ENCODE measurements at places on chromosomes 1 and 21.

DNA sequence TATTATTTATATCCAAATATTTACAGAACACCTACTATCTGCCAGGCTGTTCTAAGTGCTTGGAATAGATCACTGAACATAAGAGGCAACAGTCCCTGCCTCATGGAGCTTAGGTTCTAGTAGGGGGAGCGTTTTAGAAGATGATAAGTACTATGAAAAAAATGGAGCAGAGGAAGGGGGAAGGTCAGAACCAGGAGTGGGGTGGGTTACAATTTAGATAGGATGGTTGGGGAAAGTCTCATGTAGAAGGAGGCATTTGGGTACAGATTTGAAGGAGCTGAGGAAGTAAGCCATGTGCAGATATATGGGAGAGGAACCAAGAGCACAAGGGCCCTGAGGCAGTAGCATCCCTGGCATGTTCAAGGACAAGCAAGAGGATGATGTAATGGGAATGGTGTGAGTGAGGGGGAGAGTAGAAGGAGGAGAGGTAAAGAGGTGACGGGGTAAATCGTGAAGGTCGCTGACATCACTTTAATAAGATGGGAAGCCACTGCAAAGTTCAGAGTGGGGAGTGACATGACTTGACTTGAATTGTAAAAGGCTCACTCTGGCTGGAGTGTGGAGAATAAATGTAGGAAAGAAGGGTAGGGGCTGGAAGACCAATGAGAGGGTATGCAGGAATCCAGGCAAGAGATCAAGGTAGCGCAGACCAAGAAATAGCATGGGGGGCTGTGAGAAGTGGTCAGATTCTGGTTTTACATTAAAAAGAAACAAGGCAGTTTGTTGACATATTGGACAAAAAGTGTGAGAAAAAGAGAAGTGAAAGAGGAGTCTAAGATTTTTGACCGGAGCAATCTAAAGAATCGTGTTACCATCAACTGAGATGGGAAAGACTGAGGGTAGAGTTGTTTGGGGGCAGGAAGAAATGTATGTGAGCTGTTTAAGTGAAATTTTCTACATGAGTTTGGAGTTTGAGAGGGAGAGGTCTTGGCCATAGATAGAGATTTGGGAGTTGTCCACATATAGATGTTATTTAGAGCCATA lies 92.6 kb downstream of the LPAR3 start:
- no peaks in the 10 kb centered on the region for H3K27me3 ChIP-seq
- H3K4me1 ChIP-seq = no peaks in the 10 kb centered on the region
- H3K36me3 ChIP-seq = no peaks in the 10 kb centered on the region
- no peak for DNase-seq

DNA sequence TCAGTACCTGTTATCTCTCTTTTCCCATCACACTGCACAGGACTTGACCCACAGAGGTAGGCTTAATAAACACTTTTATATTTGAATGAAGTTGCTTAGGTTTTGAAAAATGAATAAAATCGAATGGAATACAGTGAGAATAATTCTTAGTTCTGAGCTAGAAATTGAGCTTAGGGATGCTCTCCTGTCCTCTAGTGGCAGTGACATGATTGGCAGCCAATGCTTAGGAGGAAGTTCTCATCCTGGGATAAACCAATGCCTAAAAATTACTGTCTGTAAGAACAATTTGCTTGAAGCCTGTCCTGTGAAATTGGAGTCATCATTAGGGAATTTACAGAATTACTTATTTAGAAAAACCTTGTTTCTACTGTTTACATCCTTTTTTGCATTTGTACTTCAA lies 21.3 kb upstream of the CYP4X1 start:
- H3K27me3 ChIP-seq = no peaks in the 10 kb centered on the region
- H3K36me3 ChIP-seq = no peaks in the 10 kb centered on the region
- H3K4me3 ChIP-seq = no peak overlapping the region
- H3K4me1 ChIP-seq = no peaks in the 10 kb centered on the region
- no peak for DNase-seq

- no peaks in the 10 kb centered on the region for H3K27me3 ChIP-seq
- DNase-seq = no peak
Observed at GRCh38 chr21:35154788-35155187, 105.7 kb upstream of the RUNX1 start.

- H3K4me1 ChIP-seq = no peaks in the 10 kb centered on the region
- H3K27ac ChIP-seq = no peak overlapping the region
- H3K4me3 ChIP-seq = no peak overlapping the region
- no peaks in the 10 kb centered on the region for H3K36me3 ChIP-seq
- H3K27me3 ChIP-seq = no peaks in the 10 kb centered on the region
Observed at GRCh38 chr1:228684607-228685006, 50.7 kb upstream of the RHOU start.

DNA sequence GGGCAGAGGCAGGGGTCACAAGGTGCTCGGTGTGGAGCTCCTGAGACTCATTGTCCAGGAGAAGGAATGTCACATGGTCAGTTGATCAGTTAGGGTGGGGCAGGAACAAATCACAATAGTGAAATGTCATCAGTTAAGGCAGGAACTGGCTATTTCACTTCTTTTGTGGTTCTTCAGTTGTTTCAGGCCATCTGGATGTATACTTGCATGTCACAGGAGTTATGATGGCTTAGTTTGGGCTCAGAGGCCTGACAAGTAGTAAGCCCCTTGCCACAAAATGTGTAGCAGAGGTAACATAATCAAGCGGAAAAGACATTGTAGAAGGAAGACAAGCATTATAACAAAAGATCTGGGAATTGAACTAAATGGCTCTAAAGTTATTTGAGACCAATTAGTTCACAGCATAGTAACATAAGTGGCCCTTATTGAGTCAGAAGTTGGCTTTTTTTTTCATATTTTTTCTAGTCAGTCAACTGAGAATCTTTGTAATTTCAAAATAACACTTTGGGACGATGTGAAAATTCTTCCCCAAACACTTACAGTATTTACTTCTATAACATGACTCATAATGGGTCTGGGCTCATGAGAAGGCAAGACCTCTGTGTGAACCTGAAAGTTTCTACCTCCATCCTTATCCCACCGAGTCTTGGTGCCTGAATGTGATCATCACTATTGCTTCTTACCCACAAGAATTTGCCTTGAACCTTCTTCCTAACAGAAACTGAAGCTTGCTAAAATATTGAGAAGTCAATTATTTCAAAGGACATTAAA lies 137.0 kb upstream of the DPT start:
- no peak for DNase-seq
- no peaks in the 10 kb centered on the region for H3K36me3 ChIP-seq
- no peaks in the 10 kb centered on the region for H3K4me1 ChIP-seq
- no peak overlapping the region for H3K27ac ChIP-seq
- H3K27me3 ChIP-seq = no peaks in the 10 kb centered on the region

DNA sequence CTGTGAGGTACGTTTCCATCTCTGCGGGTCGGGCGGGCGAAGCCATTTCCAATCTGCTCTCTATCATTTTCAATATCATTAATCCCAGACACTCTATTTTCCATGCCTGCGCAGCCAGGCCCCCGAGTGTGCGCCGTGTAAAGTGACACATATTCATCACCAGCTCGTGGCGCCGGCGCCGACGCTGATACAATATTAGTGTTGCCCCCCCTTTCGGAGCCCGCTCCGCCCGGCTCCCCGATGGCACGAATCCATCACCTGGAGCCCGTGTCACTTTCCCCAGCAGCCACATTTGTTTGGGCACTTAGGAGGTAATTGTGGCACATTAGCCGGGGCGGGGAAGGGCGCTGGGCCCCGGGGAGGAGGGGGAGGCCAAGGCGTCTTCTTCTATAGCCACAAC lies 33.7 kb upstream of the DMBX1 start:
- H3K4me3 ChIP-seq = no peak overlapping the region
- DNase-seq = no peak
- H3K27ac ChIP-seq = no peak overlapping the region
- H3K27me3 ChIP-seq = no peaks in the 10 kb centered on the region

DNA sequence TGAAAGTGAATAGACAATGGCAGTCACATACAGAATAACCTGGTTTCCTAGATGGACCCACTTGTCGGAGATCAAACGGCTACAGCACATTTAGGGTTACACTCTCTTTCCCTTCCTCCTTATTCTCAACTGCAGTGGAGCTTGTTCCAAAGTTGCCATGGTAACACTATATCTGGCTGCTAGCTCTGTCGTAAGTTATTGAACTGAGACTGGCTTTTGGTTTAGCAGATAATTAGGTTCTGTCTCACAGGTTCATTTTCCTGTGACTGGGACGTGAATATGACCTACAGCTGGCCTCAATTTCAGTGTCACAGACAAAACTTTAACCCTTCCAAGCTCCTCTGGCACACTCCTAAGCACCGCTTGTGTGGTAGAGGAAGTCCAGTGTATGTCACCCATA lies 875.8 kb downstream of the USP25 start:
- H3K27ac ChIP-seq = no peak overlapping the region
- H3K36me3 ChIP-seq = no peaks in the 10 kb centered on the region
- no peak for DNase-seq
- H3K27me3 ChIP-seq = no peaks in the 10 kb centered on the region
- H3K4me3 ChIP-seq = no peak overlapping the region

DNA sequence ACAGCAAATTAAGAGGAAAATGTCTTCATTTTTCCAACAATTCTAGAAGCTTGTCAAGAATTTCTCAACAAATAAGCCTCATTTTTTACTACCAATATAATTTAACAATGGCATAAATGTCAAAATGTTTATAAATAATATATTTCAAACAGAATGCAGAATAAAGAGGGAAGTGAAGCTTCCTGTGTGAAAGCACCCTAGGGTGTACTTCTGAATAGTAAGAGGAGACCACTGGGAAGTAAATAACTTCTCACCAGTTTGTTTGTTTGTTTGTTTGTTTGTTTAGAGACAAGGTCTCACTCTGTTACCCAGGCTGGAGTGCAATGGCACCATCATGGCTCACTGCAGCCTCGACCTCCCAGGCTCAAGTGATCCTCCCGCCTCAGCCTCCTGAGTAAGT lies 244.3 kb downstream of the SLC45A1 start:
- H3K36me3 ChIP-seq = no peaks in the 10 kb centered on the region
- H3K27ac ChIP-seq = no peak overlapping the region
- H3K4me3 ChIP-seq = no peak overlapping the region
- DNase-seq = no peak
- no peaks in the 10 kb centered on the region for H3K27me3 ChIP-seq
- no peaks in the 10 kb centered on the region for H3K4me1 ChIP-seq

GRCh38 chr1:169105434-169106094 lies 926 bp upstream of the ATP1B1 start:
- H3K27me3 ChIP-seq = no peaks in the 10 kb centered on the region
- peak overlapping the region; percentile 70 for H3K4me3 ChIP-seq
- H3K4me1 ChIP-seq = peaks cover 27% of the 10 kb centered on the region
- H3K27ac ChIP-seq = no peak overlapping the region
- no peaks in the 10 kb centered on the region for H3K36me3 ChIP-seq

DNA sequence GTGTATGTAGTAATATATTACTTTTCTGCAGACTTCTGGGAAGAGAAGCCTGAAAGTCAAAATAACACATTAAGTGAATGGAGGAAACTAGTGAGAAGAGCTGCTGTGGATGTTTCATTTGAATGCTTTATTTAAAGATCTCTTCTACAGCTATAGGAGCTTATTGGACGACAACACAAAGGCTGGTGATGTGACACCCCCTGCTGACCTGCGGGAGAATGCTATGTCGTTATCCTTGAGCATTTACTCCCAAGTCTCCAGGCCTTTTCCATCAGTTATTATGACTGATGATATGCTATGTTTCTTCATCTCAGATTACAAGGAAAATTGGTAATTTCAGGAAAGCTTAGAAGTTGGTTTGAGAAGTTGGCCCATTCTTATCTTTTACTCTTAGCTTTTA lies 22.3 kb upstream of the PLA2G4A start:
- H3K36me3 ChIP-seq = no peaks in the 10 kb centered on the region
- H3K4me1 ChIP-seq = no peaks in the 10 kb centered on the region
- no peaks in the 10 kb centered on the region for H3K27me3 ChIP-seq
- no peak for DNase-seq
- H3K27ac ChIP-seq = no peak overlapping the region

- H3K27ac ChIP-seq = no peak overlapping the region
- no peak for DNase-seq
- no peaks in the 10 kb centered on the region for H3K27me3 ChIP-seq
- H3K4me3 ChIP-seq = no peak overlapping the region
- H3K4me1 ChIP-seq = no peaks in the 10 kb centered on the region
- H3K36me3 ChIP-seq = no peaks in the 10 kb centered on the region
Observed at GRCh38 chr1:55623311-55623710, 408.1 kb upstream of the USP24 start.

- no peaks in the 10 kb centered on the region for H3K4me1 ChIP-seq
- no peak overlapping the region for H3K27ac ChIP-seq
- H3K4me3 ChIP-seq = no peak overlapping the region
- DNase-seq = no peak
- no peaks in the 10 kb centered on the region for H3K36me3 ChIP-seq
Observed at GRCh38 chr1:21630571-21631343, 38.4 kb downstream of the RAP1GAP start.

DNA sequence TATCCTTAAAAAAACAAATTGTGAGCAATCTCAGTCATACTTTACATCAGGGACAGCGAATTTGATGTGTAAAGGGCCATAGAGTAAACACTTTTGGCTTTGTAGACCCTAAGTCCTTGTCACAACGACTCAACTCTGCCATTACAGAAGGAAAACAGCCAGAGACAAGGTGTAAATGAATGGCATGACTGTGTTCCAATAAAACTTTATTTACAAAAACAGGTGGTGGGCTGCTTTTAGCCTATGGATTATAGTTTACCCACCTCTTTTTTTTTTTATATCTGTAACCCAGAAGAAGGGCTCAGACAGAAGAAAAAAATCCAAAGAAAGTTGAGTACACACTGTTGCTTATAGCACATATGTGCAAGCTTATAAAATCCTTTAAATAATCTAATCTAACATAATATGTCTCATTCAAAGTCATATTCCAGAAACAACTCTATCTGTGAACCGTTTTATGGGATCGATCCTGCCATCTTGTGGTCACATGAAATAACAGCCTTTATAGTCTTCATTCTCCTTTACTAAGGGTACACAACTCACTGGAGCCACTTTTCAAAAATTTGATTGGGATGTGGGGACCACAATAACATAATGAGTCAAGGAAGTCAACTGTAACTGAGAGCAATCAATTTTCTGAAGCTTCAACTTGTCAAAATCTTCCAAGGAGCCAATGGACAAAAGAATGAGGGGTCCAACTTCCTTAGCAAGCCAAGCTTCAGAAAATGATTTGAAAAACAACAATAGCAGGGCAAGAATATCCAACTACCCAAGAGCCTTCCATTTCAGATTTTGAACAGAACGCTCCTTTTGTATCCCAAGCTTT lies 142.2 kb upstream of the KRTAP19-8 start:
- H3K36me3 ChIP-seq = no peaks in the 10 kb centered on the region
- H3K4me3 ChIP-seq = peak overlapping the region; percentile 6
- DNase-seq = no peak
- no peaks in the 10 kb centered on the region for H3K27me3 ChIP-seq
- H3K27ac ChIP-seq = peak overlapping the region; percentile 56
- peaks cover 91% of the 10 kb centered on the region for H3K4me1 ChIP-seq

DNA sequence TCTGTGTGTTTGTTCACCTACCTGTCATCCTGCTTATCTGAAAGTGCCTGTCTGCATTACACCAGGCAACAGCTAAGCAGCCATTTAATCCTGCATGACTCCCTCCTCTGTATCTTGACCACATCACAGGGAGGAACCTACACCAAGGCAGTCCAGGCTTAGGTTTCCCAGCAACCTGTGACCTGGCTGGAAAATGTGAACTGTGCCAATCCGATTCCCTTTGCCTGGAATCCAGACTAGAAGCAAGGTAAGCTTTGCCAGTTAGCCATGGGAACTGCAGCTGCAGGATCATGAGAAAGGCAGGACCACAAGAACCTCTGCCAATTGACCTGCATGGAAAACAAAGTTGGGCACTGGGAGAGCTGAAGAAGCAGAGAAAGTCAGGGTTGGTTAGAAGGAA lies 6.3 kb upstream of the ATP1B1 start:
- peaks cover 3% of the 10 kb centered on the region for H3K4me1 ChIP-seq
- no peak for DNase-seq

Measured in CD4-positive, alpha-beta memory T cell (primary cell).